ENCODE measurements at places on chromosomes 1 and 21.

DNA sequence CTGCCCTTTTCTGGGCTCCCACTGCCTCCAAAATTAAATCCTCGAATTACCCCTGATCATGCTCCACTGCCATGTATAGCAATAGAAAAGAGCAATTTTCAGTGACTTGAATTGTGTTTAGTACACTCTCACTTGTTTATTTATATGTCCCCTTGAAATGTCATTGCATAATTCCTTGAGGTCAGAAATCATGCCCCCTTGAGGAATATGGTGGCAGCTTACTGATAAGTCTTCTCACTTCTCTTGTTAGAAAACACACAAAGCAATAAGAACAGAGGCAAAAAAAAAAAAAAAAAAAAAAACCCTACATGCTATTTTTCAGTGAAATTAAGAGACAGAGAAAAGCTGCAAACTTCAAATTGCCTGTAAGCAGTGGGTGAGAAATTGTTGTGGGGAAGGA lies 37.5 kb downstream of the GPR88 start:
- no peak for DNase-seq

GRCh38 chr1:116228511-116228910 lies 117.3 kb downstream of the MAB21L3 start:
- DNase-seq, result no peak

GRCh38 chr1:33712186-33712585 lies 151.7 kb upstream of the HMGB4 start:
- DNase-seq, result no peak

DNA sequence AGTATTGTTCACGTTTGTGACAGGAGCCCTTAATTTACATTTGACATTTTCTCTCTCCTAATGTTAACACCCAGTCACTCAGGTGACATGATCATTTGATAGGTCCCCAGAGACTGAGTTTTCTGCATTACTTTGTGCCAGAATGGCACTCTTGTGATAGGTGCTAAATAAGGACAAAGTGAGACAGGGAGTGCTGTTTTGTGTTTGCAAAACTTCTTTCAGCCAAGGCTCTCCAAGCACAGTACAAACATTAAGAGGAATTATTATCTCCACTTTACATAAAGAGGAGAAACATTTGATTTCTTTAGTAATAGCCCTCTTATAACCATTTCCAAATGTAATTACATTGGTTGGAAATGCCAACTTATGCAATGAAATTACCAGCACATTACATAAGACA lies 355.2 kb downstream of the NTNG1 start:
- DNase-seq, result no peak

DNA sequence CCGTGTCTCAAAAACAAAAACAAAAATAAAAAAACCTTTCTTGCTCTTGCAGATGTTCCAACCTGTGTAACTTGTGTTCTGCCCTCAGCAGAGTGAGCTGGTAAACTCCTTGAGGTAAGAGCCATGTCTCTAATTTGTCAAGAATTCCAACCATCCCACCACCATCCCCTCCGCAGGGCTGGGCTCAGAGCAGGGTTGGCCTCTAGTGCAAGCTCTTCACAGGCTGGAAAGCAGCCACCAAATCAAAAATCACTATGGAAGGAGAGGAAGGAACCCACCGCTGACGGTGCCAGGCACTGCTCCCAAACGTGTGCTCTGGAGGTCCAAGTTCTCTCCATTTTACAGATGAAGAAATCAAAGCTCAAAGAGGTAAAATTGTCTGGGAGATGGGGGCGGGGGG lies 9.4 kb downstream of the PLEKHA6 start:
- DNase-seq, result no peak

DNA sequence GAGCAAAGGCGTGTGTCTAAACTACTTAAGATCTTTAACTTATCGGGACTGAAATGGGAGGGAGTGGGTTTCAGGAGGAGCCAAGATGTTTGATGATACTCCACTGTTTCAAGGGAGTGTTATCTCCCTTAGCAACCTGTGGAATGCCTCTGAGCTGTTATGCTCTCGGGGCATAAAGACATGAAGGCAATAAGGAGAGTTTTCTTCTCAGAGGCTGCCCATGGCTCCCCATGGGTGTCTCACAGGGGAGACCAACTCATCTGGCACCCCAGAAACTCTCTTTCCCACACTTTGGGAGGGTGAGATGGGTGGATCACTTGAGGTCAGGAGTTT lies 130.0 kb downstream of the LIPI start:
- DNase-seq, result peak; percentile 66

DNA sequence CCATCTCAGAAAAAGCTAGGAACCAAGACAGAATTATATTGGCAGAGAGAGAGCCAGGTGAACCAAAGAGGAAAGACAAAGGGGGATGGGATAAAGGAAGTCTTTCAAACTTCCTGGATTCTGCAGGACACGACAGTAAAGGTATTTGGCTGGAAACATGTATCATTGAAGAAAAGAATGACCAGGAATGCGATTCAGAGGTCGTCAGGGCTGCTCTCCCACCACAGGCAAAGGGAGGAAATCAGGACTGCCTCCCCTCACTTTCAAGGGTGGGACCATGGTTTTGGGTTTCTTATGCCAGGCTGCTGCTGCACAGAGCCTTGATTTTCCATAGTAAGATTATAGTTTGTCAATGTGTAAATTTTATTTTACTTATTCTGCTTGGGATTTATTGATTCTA lies 848.8 kb downstream of the BRINP3 start:
- no peak for DNase-seq

- no peak for DNase-seq
Measured at GRCh38 chr21:44914176-44914874, 6.4 kb downstream of the ITGB2 start.

- no peak for DNase-seq
Measured at GRCh38 chr1:169047074-169047473, 59.4 kb upstream of the ATP1B1 start.

GRCh38 chr1:90763930-90764329 lies 46.8 kb upstream of the BARHL2 start:
- DNase-seq, result no peak

DNA sequence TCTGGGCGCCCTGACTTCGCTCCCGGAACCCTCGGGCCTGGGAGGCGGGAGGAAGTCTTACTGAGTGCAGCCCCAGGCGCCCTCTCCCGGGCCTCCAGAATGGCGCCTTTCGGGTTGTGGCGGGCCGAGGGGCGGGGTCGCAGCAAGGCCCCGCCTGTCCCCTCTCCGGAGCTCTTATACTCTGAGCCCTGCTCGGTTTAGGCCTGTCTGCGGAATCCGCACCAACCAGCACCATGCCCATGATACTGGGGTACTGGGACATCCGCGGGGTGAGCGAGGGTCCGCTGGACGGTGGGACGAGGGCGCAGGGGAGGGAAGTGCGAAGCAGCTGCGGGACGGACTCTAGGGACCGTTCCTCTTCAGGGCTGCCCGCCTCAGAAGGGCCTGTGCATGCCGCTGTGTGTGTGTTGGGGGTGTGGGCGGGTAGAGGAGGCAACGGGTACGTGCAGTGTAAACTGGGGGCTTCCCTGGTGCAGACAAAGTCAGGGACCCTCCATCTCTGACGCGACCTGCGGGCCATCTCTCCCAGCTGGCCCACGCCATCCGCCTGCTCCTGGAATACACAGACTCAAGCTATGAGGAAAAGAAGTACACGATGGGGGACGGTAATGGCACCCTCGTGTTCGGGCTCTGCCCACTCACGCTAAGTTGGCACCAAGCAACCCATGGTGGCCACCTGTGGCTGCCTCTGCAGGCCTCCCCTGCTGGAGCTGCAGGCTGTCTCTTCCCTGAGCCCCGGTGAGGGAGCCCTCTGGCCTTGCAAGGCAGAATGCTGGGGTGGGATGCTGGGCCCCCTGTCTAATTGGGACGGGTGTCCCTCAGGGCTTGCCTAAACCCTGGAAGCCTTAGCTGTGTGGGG lies at the start of gene GSTM1:
Gene GSTM1 (plus strand): TSS at position 177 of the 859 bp plus-strand sequence. CDS start 57 bp downstream, at position 234.
- DNase-seq, result peak; percentile 75

DNA sequence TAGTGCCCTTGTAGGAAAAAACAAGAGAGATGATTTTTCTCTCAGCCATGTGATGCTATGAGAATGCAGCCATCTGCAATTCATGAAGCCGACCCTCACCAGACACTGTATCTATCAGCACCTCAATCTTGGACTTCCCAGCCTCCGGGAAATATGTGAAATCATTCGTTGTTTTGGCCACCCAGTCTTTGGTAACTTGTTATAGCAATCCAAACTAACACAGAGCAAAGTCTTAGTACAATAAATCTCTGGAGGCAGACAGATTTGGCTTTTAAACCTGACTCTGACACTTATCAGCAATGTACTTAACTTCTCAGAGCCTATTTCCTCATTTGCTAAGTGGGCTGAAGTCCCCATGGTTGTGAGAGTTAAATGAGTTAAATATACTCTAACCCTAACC lies 5.1 kb upstream of the MED18 start:
- no peak for DNase-seq

- no peak for DNase-seq
Measured at GRCh38 chr1:110710314-110710713, 35.6 kb upstream of the KCNA3 start.

- no peak for DNase-seq
Measured at GRCh38 chr1:178541379-178541778, 28.5 kb downstream of the TEX35 start.

DNA sequence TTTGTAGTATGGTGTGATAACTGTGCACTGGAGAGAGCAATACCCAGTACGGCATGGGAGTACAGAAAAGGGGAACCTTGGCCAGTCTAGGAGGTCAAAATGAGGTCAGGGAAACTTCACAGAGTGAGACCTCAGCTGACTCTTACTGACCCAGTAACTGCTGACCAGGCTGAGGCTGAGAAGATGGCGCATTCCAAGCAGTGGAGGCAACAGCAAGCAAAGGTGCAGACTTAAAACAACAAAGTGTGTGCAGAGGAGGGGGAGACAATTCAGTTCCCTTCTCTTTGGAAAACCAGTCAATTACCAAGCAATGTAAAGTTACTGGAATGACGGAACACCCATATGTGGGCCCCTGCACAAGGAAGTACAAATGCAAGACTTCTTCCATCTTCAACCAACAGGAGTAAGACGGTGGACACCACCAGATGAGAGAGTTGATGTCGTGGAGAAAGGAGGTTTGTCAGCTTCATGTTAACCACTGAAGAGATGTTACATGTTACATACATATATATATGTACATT lies 54.6 kb upstream of the PRDX6 start:
- no peak for DNase-seq

DNA sequence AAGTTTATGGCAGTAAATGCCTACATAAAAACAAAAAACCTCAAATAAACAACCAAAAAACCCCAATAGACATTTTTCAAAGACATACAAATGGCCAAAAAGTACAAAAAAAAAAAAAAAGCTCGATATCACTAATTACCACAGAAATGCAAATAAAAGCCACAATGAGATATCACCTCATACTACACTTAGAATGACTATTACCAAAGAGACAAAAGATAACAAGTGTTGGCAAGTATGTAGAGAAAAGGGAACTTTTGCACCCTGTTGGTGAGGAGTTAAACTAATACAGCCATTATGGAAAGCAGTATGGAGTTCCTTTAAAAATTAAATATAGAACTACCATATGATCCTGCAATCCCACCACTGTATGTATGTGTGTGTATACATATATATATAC lies 21.1 kb downstream of the SLC25A24 start:
- DNase-seq, result no peak

GRCh38 chr1:167800251-167800650 lies 78.5 kb downstream of the MPZL1 start:
- DNase-seq, result no peak

GRCh38 chr1:151147132-151147503 lies 687 bp upstream of the SEMA6C start:
- no peak for DNase-seq

DNA sequence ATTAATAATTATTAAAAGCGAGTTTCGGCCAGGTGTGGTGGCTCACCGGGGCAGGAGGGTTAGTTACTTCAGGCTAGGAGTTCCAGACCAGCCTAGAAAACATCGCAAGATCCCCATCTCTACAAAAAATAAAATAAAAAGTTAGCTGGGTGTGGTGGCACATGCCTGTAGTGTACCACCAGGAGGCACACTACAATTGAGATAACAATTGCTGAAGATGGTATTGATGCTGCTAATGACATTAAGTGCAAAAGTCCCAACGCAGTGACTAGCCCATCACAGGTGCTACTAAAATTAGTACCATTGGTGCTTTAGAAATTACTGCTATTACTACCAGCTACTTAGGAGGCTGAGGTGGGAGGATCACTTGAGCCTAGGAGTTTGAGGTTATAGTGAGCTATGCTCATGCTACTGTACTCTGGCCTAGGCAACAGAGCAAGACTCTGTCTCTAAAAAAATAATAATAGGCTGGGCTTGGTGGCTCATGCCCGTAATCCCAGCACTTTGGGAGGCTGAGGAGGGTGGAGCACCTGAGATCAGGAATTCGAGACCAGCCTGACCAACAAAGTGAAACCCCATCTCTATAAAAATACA lies 156.6 kb downstream of the GREM2 start:
- DNase-seq, result no peak

GRCh38 chr1:162072740-162073139 lies 3.2 kb downstream of the NOS1AP start:
- no peak for DNase-seq

GRCh38 chr1:28510273-28510969 lies 4.6 kb downstream of the RCC1 start:
- no peak for DNase-seq
